Cerebellar nuclear complex (tissue), 1 donor: ENCODE measurements at places on chromosomes 2 and 18.

- no peak for DNase-seq
Measured at GRCh38 chr2:23009545-23010149, 375.3 kb upstream of the KLHL29 start.

GRCh38 chr2:88318071-88318955, 134.2 kb downstream of the FOXI3 start:
- DNase-seq: no peak

DNA sequence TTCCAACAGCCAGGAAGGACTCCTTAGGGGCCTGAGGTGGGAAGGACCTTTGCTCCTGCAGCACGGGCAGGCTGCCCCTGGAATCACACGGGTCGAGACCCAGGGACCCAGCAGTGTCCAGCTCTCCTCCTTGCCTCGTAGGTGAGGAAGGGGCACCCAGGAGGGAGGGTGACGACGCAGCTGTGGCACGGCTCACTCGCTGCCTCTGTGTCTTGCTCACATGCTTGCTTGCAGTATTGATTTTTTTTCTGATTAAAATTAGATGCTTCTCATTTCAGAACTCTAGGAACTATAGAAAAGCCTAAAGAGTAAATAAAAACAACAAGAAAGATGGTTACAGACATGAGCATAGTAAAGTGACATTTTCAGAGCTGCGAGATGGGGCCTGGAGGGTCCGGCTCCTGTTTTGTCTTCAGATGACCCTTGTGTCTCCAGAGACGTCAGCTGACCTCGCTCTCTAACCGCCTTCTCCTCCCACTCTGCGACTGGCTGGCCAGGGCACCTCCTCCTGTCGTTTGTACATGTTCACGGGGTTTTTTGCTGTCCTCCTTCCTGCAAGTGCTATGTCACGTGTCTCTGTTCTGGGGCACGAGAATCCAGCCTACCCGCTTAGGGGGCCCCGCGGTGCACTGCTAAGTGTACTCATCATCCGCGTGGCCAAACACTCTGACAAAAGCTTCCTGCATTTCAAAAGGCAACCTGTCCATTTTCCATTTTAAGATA, 65.7 kb upstream of the ZNF236 start:
- no peak for DNase-seq

GRCh38 chr2:156800065-156800653, 364.0 kb downstream of the GPD2 start:
- DNase-seq: no peak

DNA sequence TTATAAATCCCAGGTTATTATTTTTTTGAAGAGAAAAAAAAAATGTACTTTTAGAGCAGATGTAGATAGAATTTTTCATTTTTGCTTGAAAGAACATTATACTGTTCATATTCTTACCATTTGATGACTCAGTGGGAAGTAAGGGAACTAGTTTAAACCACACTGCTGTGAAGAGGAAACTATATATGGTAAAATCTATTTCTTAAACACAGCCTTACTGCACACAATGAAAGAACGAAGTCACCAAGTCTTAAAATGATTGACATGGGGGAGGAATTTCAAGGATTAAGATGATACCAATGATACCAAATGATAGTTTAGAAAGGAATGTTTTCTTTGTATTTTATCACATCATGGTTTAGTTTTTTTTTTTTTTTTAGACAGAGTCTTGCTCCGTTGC, 5.0 kb downstream of the ACTR2 start:
- DNase-seq: no peak
